ENCODE measurements at places on chromosomes 13 and 19.

GRCh38 chr19:9903336-9903735 is 33.0 kb downstream of the OLFM2 start:
- DNase-seq = no peak

DNA sequence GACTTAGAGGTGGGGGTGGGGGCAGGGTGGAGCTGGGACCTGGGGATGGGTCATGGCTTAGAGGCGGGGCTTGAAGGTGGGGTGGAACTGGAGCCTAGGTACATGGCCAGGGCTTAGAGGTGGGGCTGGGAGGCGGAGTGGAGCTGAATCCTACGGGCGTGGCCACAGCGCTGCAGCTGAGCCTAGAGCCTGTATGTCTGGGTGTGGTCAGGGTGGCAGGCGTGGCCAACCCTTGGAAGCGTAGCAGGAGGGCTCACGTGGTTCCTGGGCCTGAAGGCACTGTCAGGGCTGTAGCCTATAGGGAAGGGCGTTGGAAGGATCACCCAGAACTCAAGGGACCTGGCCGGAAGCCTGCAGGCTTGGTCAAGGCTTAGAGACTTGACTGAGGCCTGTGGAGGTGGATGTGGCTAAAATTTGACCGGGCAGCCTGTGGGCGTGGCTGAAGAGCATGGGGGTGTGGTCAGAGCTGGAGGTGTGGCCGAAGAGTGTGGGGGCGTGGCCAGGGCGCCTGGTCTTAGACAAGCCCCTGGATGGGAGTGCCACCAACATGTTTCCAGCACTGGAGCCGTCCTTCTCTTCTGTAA is 24.3 kb downstream of the COLGALT1 start:
- DNase-seq = peak; percentile 75

DNA sequence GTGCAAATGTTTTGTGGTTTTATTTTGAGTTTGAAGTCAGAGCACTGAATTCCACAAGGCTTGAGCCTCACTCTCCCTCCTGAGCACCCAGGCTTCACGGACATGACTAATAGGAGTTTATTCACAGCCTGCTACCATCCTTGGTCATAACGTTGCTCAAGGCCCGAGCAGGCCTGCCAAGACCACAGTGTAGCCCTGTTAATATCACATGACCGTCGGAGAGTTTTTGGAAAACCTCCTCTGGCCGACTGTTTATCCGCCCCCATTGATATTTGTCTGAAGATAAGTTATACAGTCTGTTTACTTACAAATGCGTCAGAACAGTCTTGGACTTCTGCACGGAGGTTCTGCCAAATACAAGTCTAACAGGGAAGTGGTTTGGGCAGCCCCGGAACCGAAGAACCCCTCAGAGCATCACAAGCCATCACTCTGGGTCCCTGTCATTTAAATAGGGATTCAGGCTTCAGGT is 89.9 kb downstream of the COL4A2 start:
- DNase-seq = no peak

GRCh38 chr19:14004619-14005348 is 1.3 kb downstream of the RFX1 start:
- no peak for DNase-seq

DNA sequence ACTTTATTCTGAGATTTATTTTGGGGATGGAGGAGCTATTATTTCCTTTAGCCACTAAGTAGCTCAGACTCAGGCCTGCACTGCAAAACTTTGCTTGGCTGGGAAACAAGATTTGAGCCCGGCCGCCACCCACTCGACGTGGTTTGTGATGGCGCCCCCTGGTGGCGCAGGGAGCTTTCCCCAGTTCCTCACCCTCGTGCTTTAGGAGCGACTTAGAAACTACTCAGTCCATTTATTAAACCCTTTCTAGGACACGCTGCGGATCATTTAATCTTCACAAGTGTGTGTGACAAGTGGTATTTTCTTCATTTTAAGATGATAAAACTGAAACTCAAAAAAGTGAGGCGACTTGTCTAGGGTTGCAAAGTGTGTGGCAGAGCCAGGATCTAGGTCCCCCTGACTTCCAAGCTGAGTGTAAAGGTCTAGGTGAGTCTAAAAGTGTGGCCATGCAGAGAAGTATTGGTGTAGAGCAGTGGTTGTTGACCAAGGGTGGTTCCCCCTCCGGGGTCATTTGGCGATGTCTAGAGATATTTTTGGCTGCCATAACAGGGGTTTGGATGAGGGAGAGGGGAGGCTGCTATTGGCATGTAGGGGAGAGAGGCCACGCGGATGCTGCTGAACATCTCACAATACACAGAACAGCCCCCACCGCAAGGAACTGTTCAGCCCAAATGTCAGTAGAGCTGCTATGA is 2.2 kb downstream of the CXCL17 start:
- peak; percentile 26 for DNase-seq

GRCh38 chr13:75419656-75420055 is 62.3 kb downstream of the TBC1D4 start:
- DNase-seq = no peak

DNA sequence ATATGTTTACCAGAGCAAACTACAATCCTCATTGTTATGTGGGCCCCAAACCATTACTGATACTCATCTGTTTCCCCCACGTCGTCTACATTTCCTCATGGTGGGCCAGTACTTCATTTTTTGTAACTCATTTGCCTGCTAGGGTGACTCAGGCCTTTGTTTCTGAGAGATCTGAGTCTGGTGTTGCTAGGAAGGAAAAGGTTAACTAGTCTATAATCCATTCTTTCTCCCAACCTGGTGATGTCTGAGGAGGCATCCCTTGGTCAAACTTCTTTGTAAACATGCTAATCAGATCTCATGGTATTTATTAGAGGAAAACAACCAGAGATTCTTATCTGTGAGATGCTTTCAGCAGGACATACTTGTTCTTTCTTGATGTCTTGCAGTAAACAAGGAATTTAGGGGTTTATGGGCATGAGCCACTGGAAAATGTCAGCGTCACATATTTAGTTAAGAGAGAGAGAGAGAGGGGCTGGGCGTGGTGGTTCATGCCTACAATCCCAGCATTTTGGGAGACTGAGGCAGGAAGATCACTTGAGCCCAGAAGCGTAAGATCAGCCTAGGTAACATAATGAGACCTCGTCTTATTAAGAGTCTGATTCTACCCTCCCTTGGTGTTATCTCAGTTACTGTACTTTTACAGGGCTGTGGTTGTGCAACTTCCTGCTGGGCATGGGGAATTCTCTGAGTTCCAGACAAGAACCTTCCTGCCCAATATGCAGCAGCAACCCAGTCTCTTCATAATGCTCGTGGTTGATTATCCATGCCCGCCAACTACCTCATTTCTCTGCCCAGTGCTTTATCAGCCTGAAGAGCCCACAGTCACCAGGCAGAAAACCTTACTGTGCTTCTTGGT is 9.7 kb upstream of the DPRX start:
- DNase-seq = no peak

DNA sequence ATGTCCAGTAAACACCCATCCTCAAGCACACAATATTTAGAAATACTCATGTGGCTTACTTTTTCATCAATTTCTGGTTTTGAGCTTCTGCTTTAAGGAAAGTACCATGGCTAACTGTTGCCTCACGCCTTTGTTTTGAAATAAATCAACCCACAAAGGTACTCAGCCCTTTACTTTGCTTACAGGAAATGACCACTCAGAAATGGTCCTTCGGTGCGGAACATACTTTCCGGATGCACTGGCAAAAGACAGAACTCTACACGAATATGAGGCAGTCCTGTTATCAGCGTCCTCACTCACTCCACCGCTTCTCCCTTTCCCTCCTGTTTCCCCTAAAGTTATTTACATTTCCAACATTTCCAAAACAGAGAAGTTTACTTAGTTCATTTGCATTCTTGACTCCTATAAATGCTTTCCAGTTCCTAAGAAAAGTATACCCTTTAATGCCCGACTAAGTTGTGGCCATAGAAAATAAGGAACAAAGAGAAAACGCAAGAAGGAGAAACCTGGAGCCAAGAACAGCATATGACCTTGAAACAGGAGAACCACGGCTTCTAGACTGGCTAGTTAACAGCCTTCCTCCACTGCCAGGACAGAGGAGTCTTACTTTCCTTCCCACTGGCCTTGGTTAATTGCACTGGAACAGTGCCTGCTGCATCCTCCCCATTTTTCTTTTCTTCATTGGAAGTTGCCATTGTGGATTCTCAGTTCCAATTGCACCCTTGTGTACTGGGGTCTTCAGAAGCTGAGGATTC is 10.6 kb downstream of the FPR2 start:
- DNase-seq = no peak

- no peak for DNase-seq
Measured at GRCh38 chr13:67267136-67267535, 37.0 kb upstream of the PCDH9 start.

DNA sequence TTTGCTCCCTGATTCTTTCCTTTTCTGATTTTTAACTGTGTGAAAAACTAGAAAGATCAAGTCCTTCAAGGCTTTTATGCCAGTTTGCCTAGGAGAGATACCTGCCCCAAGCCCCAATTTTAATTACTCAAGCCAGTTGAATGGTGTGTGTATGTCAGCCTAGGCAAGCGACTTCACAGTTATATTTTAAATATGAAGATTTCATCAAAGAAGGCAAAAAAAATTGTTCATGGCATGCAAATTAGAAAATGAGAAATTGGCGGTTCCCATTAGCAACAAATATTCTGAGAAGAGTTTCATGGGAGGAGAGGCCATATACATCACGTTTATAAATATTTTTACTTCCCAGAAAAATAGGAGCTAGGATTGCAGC is 167.6 kb downstream of the SLC7A1 start:
- no peak for DNase-seq

- no peak for DNase-seq
Measured at GRCh38 chr13:72884101-72884500, 102.2 kb downstream of the PIBF1 start.
